ENCODE measurements at places on chromosomes 6 and 20.

GRCh38 chr20:21289651-21290050 lies 13.5 kb upstream of the XRN2 start:
- no peak for DNase-seq

DNA sequence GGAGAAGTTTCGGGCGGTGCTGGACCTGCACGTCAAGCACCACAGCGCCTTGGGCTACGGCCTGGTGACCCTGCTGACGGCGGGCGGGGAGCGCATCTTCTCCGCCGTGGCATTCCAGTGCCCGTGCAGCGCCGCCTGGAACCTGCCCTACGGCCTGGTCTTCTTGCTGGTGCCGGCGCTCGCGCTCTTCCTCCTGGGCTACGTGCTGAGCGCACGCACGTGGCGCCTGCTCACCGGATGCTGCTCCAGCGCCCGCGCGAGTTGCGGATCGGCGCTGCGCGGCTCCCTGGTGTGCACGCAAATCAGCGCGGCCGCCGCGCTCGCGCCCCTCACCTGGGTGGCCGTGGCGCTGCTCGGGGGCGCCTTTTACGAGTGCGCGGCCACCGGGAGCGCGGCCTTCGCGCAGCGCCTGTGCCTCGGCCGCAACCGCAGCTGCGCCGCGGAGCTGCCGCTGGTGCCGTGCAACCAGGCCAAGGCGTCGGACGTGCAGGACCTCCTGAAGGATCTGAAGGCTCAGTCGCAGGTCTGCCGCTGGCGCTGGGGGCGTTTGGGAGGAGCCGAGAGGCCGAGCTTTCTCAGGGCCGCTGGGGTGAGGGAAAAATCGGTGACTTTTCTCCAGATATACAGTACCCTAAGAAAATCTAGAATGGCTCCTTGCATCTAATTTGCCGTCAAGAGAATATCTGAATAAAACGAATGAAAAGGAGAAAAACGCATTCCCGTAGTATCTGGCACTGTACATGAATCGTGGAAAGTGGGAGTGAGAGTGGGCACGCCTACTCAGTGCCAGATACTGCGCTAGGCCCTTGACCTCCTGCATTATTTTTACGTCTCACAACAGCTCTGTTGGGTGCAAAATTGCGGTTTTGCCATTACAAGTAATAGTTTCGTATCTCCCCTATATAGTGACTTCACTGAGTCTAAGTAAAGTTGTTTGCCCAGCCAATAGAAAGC lies 1.0 kb downstream of the CALHM6 start:
- peak; percentile 51 for DNase-seq

DNA sequence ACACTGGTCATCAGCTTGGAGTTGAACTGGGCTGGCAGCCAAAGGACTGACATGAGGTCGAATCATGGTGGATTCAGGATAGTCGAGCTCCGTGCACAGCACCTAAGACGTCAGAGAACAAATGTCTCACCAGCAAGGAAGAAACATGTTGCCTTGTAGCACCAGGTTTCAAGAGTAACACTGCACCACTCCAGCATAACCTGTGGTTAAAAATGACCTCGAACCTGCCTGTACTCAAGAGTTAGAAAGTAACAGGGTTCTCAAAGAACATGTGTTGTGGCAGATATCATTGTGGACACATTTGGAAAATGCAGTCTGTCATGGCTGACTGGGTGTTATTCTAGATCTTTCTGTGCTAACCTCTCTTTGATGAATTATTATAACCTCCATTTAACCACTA lies 511.6 kb downstream of the CDH26 start:
- DNase-seq, result no peak

- DNase-seq, result no peak
Measured at GRCh38 chr6:150320442-150320841, 48.4 kb upstream of the IYD start.

DNA sequence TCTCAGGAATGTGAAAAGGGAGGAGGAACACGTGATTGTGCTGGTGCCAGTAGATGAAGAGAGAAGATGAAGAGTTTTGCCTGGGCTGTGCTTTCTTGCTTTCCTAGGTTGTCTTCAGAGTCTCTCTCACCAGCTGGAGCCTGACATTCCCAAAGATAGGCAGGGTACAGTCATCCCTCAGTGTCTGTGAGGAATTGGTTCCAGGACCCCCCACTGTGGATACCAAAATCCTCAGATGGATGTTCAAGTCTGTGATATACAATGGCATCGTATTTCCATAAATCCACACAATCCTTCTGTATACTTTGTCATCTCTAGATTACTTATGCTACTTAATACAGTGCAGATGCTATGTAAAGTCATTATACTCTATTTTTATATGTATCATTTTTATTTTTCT lies 113.5 kb downstream of the SAMD5 start:
- DNase-seq, result no peak

GRCh38 chr20:24303393-24304170 lies 165.8 kb upstream of the SYNDIG1 start:
- DNase-seq, result no peak

- no peak for DNase-seq
Measured at GRCh38 chr20:60035486-60035885, 77.3 kb downstream of the CDH26 start.

Measured in BE2C (cell line).